Astrocyte (in vitro differentiated cells and primary cell): ENCODE measurements at places on chromosomes 7 and 10. TPM values are rescaled to one million over a fixed set of nuclear protein-coding genes. Genes with fewer than 3 reads are reported as not detected.
A peak's percentile ranks its signal among the peaks of the same experiment; 100 is the strongest.

DNA sequence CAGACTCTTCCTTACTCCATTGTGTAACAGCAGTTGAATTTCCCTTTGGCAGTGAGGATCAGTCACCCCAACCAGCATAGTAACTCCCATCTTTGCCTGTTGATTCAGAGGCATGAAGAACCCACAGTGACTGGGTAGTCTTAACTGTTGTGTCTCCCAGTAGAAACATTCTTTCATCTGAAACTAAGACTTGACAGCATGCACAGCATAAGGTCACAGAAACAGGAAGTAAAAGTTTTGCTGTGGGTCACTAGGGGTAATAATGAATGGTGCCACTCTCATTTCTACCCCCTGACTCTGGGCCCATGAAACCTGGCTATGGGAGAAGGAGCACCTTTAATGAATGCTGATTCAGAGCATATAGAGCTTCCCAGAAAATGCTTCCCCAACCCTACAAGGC is 8.3 kb upstream of the FRMPD2 start:
- no peaks in the 10 kb centered on the region for H3K36me3 ChIP-seq
- DNase-seq: no peak
- no peak overlapping the region for H3K4me3 ChIP-seq
- H3K4me1 ChIP-seq: no peaks in the 10 kb centered on the region

DNA sequence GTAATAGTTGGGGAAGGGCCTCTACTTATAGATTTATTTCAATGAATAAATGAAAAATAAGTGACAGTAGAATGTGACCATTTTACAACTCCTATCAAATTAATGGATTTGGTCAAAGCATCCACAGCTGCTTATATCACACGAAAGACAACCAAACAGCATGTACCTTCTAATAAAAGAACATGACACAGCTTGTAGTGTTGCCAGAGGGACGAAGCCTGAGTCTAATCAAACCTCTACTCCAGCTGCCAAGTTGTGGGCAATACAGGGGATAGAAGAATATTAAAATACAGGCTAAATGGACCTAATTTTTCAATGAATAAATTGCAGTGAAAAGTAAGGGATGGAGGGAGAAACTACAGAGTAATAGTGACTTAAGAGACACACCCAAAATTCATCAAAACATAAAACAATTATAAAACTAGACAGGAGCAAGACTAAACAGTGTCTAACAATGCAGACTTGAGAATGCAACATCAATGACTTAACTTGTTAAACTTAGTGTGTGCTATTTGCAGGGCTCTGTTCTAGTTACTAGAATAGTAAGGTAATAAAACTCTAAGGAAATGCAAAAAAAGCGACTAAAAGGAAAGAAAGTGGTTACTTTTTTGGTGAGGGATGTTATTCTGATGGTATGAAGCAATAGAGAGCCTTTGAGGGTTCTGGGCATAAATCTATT is 853.8 kb downstream of the GRM8 start:
- H3K27ac ChIP-seq: no peak overlapping the region
- no peaks in the 10 kb centered on the region for H3K27me3 ChIP-seq
- no peaks in the 10 kb centered on the region for H3K4me1 ChIP-seq
- H3K4me3 ChIP-seq: no peak overlapping the region
- no peaks in the 10 kb centered on the region for H3K36me3 ChIP-seq
- no peak for DNase-seq

DNA sequence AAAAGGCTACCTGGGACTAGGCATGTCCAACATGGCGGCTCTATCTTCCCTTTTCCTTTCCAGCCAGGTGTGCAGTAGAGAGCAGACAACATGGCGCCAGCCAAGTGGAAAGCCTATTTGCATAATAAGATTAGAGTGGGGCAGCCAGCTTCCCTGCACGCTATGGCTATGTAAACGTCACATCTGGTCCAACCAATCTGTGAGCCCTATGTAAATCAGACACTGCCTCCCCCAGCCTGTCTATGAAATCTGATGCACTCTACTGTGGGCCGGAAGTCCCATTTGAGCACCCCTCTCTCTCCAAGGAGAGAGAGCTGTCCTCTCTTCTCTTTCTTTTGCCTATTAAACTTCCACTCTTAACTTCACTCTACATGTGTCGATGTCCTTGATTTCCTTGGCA is 984.9 kb upstream of the AUTS2 start:
- DNase-seq: peak; percentile 5
- H3K4me1 ChIP-seq: no peaks in the 10 kb centered on the region
- no peaks in the 10 kb centered on the region for H3K27me3 ChIP-seq
- H3K27ac ChIP-seq: no peak overlapping the region
- no peak overlapping the region for H3K4me3 ChIP-seq

- H3K36me3 ChIP-seq: no peaks in the 10 kb centered on the region
- H3K4me1 ChIP-seq: no peaks in the 10 kb centered on the region
- no peaks in the 10 kb centered on the region for H3K27me3 ChIP-seq
- no peak overlapping the region for H3K27ac ChIP-seq
- DNase-seq: no peak
Measured at GRCh38 chr7:35820858-35821257, 20.0 kb downstream of the SEPTIN7 start.

DNA sequence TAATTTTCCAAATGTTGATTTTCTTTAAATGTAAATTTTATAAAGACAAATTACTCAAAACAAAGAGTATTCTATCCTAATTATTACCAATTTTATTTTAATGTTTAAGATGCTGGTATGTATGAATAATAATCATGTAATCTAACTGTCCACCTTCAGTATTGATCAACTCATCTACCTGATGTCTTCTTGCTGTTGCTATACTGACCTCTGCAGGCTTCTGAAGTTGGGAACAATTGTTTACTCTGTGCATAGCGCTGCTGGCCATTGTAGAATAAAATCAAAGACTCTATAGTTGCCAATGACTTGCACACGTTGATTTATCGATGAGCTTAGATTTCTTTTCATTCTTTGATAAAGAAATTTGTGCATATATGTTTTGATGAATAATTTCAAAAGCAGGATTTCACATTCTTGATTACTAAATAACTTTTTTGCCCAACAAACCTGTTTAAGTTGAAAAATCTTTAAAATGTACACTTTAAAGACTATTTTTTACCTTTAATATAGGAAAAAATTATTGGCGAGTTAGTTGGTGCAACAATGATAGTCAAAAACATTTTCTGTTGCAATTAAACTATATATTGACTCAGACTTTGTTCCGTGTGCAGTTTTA is 282.3 kb downstream of the TFEC start:
- no peaks in the 10 kb centered on the region for H3K36me3 ChIP-seq
- no peaks in the 10 kb centered on the region for H3K4me1 ChIP-seq
- DNase-seq: no peak
- H3K27me3 ChIP-seq: no peaks in the 10 kb centered on the region

- H3K4me3 ChIP-seq: peak overlapping the region; percentile 57
- no peaks in the 10 kb centered on the region for H3K36me3 ChIP-seq
Measured at GRCh38 chr10:92699518-92700381, 10.0 kb downstream of the HHEX start.

DNA sequence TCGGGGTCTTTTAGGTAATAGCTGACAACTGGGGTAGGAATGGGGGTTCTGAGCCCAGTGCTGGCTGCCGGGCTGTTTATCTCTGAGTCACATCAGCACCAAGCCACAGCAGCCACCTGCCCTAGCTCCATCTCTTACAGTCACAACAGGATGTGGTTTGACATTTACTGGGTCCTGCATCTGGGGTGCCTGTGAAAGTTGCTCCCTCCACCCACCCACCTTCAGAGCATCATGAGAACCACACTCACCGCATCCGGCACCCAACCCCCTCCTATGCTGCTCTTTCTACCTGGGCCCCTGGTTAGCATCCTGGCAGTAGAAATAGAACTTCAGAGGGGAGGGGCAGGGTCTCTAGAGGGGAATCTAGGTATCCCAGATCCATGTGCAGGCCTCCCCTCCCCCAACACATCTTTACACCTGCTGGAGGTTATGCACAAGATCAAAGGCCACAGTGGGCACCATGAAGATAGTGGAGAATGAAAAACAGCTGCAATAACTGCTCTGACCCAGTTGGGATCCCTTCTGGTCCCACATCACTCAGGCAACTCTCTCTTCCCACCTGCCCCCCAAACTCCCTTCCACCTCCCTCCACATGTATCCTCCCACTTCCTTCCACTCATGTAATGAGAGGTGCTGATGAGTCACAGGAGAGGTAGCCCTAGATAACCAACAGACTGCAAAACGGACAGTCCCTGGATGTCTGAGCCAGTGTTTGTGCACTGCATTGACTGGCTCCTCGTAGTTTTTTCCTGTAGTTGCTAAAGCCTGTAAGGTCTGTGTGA is 38.2 kb downstream of the PRSS2 start:
- peak overlapping the region; percentile 96 for H3K27ac ChIP-seq
- DNase-seq: peak; percentile 79
- no peaks in the 10 kb centered on the region for H3K27me3 ChIP-seq
- peaks cover 62% of the 10 kb centered on the region for H3K4me1 ChIP-seq
- H3K4me3 ChIP-seq: no peak overlapping the region

DNA sequence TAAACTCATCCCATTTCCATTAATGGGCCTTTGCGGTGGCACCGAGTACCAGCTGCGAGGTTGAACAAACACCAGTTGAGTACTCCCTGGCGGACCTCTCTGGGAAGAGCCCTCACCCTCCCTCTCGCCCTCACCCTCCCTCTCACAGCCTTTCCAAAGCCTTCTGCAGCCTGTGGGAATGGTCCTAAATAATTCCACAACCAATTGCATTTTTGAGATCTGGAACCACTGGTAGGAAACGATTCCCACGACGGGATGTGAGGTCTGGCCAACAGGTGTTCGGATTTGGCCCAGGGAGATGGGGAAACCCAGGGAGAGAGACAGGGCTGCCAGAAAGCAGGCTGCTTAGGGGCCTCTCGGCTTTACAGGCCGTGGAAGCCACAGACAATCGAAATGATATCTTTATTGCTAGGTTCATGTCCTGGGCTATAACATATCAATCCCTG is 5.3 kb downstream of the PTF1A start:
- H3K27me3 ChIP-seq: peaks cover 73% of the 10 kb centered on the region
- no peak overlapping the region for H3K4me3 ChIP-seq
- no peaks in the 10 kb centered on the region for H3K36me3 ChIP-seq
- H3K27ac ChIP-seq: no peak overlapping the region
- peaks cover 2% of the 10 kb centered on the region for H3K4me1 ChIP-seq

DNA sequence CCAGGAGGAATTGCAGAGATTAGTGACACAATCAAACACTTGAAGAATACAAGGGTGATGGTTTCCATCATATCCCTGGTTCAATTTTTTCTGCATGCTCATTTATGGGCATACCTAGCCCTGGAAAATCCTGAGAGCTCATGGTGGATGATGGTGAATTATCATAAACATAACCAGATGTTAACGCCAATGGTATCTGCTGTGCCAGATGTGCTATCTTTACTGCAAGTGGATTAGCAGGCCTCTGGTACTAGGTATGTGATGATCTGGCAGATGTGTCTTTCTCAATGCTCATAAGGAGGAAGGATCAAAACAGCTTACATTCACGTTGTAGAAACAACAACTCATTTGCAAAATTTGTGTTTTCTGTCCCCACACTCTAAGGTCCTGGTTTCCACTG is 150.5 kb downstream of the FZD1 start:
- DNase-seq: no peak
- no peaks in the 10 kb centered on the region for H3K4me1 ChIP-seq
- no peaks in the 10 kb centered on the region for H3K27me3 ChIP-seq
- no peak overlapping the region for H3K4me3 ChIP-seq

DNA sequence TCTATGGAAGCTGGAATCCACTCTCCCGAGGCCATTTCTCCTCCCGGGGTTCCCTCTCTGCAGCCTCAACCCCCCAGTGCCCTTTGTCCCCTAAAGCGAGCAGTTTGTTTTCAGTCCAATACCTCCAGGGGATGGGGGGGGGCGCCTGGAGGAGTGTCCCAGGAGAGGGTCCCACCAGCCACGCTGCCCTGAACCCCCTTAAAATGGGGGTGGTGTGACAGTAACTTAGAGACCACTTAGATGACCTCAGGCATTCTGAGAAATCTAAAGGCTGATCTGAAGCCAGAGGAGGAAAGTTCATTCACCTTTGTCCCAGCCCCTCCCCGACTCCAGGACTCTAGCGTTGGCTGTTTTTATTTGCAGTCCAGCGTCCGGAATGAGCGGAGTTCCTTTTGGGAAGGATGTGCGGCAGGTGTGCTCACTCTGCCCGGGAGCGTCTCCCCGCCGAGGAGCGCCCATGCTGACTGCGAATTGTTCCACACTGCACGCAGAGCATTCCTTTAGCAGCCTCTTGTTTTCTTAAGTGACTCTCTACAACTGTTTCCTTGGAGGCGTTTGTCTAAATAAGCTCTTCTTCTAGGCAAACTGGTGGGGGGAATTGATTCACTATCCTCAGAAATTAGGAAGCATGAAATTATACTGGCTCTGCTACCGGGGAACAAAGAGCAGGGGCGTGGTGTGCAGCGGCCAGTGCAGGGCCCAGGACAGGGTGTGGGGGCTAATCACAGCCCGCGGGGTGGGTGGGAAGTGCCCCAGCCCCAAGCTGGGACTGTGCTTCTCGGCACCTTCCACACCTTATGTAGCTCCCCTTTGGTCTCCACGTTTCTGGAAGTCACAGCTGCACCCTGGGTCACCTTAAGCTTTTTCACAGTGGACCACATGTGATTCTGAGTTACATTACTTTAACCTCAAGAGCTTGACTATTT is 46.3 kb downstream of the SYPL1 start:
- peak overlapping the region; percentile 49 for H3K4me3 ChIP-seq
- peak overlapping the region; percentile 27 for H3K27ac ChIP-seq
- peaks cover 18% of the 10 kb centered on the region for H3K4me1 ChIP-seq
- no peaks in the 10 kb centered on the region for H3K27me3 ChIP-seq
- no peaks in the 10 kb centered on the region for H3K36me3 ChIP-seq

DNA sequence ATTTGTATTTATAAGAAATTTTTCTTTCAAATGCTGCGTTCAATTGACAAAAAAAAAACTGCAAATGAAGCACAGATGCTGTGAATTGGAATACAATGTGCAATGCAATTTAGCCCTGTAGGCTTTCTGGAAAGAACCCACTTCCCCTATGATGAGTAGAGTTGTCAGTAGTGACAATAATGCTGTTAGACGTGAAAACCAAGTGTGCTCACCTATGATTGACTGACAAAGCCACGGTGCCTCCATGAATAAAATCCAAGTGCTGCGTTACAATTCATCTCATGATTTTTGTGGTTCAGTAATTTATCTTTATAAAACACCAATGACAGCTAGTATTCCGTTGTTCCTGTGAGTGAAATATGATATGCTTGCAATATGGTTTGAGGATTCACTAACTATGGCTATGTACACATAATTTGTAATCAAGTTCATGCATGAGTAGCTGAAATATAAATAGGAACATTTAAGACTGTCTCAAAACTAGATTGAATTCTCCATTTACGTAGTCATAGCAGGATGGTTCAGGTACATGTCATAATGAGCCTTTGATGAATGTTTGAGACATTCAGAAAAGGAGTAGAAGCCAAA is 1160.3 kb downstream of the CNTNAP2 start:
- H3K27ac ChIP-seq: no peak overlapping the region
- DNase-seq: no peak
- no peak overlapping the region for H3K4me3 ChIP-seq
- H3K27me3 ChIP-seq: no peaks in the 10 kb centered on the region
- no peaks in the 10 kb centered on the region for H3K36me3 ChIP-seq
- no peaks in the 10 kb centered on the region for H3K4me1 ChIP-seq

- H3K4me3 ChIP-seq: no peak overlapping the region
- H3K4me1 ChIP-seq: peaks cover 13% of the 10 kb centered on the region
- H3K27me3 ChIP-seq: no peaks in the 10 kb centered on the region
- no peaks in the 10 kb centered on the region for H3K36me3 ChIP-seq
- H3K27ac ChIP-seq: no peak overlapping the region
Measured at GRCh38 chr10:10865913-10866312, 151.8 kb upstream of the CELF2 start.

The XRCC2 gene
- total RNA-seq: 1.2 and 1.6 TPM in 2 replicates
